T-helper 2 cell treated with Interferon-gamma antibody and Interleukin-4, amounts not matched to agents 5 μg/mL and 100 μg/mL, for 36 hours (primary cell): ENCODE measurements at places on chromosomes 7 and 10.
A peak's percentile ranks its signal among the peaks of the same experiment; 100 is the strongest.

DNA sequence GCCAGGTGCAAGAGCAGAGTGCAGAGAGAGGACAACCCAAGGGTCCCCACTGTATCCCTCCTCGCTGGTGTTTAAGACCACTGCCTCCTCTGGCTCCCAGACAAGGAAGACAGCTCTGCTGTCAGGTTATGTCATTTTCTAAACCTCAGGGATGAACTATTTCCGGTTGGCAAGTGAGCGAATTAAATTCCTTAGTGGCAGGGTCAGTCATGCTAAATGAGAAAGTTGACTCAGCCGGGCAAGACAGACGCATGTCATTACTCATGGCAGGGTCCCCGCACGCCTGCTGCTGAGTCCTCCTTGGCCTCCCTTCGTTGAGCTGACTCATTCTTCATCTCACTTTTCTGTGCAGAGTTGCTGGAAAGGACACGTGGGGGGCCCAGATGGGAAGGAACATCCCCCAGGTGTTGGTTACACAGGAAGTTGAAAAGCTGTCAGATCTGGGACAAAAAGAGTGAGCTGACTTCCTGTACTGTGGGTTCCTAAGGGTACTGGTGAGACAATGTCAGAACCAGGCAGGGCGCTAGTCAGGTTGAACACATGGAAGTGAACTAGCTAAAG, 47.1 kb upstream of the UCN3 start:
- DNase-seq, result peak; percentile 71

- no peak for DNase-seq
Observed at GRCh38 chr10:102808380-102808779, 28.8 kb downstream of the CYP17A1 start.

GRCh38 chr10:132117636-132118190, 52.0 kb downstream of the JAKMIP3 start:
- DNase-seq, result no peak

GRCh38 chr7:21962677-21963076, 17.0 kb upstream of the CDCA7L start:
- DNase-seq, result no peak

- no peak for DNase-seq
Observed at GRCh38 chr10:120897343-120897742, 46.2 kb downstream of the WDR11 start.
